ENCODE measurements at places on chromosomes 16 and 17.

DNA sequence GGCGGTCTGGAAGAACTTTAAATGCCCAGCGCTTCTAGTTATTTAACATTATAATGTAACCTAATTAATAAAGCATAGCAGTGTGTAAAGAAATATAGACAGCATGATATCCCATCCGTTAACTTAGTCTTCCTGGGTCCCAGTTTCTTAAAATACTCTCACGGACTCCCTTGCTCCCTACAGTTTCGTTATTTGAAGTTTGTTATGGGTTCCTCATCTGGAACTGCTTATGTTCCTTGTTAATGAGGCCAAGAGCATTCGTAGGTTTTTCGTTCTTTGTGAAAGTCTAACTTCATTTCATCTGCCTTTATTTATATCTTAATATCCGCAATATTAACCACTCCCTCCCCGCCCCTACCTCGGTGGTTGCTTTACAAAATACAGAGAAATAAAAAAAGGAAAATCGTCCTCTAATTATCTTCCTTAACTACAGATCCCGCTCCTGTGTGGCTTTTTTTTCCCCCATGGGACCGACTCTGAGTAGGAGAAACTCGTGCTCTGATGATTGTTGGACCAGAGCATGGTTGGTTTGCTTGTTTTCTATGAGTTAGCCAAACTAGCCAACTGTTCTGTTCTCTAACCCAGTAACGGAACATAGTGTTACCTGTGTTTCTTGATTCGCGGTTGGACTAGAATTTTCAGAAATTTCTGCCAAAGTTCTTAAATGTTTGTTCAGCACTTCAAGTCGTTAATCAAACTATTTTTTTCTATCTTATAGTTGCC lies 863 bp downstream of the ADPRM start:
- no peak for DNase-seq

- no peak for DNase-seq
These were observed 65.2 kb upstream of the CIBAR2 start for GRCh38 chr16:85177448-85177846.

- no peak for DNase-seq
These were observed 91.3 kb downstream of the SOCS1 start for GRCh38 chr16:11164482-11165270.

DNA sequence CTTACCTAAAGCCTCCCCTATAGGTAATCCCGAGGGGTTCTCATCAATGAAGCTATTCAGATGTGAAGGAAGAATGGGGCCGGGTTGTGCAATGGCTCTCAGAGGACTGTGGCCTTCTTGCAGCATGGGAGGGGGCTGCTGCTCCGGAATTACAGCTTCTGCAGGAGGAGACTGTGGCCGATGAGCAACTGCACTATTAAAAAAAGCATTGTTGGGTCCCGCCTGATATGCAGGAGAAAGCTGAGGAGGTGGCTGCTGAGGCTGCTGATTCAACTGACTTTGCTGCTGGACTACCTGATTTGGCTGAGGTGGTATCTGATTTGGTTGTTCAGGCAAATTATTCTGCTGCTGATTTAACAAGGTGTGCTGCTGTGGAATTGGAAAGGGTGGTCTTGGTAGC lies 64.8 kb downstream of the CACNG1 start:
- no peak for DNase-seq

DNA sequence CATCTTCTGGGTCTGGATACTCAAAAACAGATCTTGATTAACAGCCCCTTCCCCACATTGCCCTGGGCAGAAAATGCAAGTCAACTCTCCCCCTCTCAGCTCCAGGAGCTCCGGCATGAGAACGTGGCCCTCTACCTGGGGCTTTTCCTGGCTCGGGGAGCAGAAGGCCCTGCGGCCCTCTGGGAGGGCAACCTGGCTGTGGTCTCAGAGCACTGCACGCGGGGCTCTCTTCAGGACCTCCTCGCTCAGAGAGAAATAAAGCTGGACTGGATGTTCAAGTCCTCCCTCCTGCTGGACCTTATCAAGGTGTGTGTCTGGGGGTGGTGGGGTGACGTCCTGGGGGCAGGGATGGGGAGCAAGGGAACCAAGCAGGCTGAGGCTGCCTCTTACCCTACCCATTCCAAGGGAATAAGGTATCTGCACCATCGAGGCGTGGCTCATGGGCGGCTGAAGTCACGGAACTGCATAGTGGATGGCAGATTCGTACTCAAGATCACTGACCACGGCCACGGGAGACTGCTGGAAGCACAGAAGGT lies 9.7 kb downstream of the GUCY2D start:
- no peak for DNase-seq

GRCh38 chr16:79362300-79362970 lies 238.1 kb downstream of the MAF start:
- no peak for DNase-seq

DNA sequence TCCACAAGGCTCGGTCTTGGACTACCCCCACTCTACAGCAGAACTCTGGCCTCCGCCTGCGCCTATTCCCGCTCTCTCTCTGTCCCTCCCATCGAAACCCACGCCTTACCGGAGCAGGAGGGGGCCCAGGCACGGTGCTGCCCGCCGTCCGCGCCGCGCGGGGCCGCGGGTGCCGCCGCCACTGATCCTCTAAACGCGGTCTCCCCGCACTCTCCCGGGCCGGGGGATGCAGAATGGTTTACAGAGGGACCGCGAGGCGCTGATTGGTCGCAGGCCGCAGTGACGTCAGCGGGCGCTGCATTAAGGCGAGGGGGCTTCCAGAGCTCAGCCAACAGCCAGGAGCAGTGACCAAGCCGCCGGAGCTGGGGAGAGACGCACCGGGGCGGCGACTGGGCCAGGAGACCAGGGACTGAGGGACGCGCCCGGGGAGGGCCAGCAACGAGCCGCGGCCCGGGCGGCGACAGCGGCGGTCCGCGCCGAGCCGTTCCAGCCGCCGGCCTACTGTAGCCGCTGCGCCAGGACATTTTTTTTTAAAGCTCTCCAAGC lies 747 bp upstream of the LHX1 start:
- DNase-seq = no peak

GRCh38 chr16:85824161-85825135 lies 25.0 kb downstream of the COX4I1 start:
- no peak for DNase-seq

DNA sequence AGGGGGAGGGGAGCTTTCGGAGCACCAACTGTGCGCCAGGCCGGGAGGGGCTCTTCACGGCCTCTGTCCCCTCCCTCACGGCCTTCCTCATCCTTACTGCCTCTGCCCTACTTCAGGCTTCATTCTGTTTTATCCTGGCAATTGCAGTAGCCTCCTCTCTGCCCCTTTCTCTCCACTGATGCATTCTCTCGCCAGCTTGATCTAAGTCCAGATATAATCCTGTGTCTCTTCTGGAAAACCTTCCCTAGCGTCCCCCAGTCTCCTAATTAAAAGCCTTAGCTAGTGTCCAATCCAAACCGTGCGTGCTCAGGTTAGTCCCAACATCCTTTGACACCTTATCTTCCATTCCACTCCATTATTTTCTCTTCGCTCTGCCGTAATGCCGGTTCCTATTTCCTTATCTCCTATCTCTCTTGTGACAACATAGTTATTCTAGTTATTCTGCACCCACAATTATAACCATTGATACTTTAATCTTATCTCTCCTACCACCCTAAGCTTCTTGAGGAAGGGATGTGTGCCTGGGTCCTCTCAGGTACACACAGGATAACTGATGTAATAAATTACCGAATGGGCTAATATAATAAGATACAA lies 869 bp downstream of the ZNF48 start:
- no peak for DNase-seq

DNA sequence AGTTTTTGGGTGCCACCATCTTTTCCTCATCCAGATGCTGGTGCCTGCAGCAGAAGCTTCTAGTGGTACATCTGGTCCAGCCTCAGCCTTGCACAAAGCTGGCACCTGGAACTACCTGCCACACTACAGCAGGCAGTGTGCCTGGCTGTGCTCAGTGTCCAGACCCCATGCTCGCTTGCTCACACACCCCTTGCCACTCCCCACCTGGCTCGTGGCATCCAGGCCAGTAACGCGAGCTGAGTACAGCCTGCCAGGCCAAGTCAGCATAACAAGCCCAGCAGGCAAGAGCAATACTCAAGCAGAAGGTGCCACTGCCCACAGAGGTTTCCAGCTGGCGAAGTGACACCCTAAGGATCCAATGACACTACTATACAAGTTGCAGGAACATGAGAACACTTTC lies 29.7 kb upstream of the KIF2B start:
- DNase-seq = no peak

GRCh38 chr16:11250091-11250785 lies 5.8 kb downstream of the SOCS1 start:
- no peak for DNase-seq

GRCh38 chr17:44901411-44901921 lies 2.2 kb upstream of the EFTUD2 start:
- no peak for DNase-seq

- no peak for DNase-seq
These were observed 930 bp downstream of the SPNS2 start for GRCh38 chr17:4499431-4500190.

DNA sequence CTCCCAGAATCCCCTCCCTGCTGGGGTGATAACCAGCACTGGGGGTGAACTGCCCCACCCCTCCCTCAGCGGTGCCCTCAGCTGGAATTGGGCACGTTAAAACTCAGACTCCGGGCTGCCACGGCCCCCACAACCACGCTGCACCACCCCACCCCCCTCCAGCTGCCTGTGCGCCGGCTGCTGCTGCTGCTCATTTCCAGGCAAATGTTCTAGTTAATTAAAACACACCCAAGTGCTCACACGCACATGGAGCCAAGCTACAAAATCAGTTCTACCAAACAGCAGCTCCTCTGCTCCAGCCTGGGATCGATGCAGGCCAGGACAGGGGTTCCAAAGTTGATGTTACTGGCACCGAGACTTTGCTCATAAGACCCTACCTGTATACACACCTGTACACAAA lies 180.5 kb downstream of the ZNF423 start:
- no peak for DNase-seq

DNA sequence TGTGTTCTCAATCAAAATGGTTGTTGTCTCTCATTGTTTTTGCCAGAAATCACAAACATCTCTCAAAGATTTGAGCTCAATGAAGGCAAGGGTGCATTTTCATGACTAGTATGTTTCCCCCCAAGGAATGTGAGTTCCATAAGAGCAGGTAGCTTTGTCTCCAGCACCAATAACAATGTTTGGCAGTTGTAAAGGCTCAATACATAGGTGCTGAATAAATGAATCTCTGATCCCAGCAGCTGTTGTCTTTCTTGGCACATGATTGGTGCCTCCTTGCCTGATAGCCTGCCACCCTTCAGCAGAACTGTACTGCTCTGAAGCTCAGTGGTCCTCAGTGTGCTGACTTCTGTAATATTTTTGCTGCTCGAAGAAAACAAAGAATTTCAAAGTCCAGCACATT lies 103.1 kb upstream of the CDH11 start:
- DNase-seq = no peak

- DNase-seq = no peak
These were observed 298.8 kb upstream of the IRX3 start for GRCh38 chr16:54585094-54585997.

- no peak for DNase-seq
These were observed 5.7 kb upstream of the NGFR start for GRCh38 chr17:49489348-49489747.

DNA sequence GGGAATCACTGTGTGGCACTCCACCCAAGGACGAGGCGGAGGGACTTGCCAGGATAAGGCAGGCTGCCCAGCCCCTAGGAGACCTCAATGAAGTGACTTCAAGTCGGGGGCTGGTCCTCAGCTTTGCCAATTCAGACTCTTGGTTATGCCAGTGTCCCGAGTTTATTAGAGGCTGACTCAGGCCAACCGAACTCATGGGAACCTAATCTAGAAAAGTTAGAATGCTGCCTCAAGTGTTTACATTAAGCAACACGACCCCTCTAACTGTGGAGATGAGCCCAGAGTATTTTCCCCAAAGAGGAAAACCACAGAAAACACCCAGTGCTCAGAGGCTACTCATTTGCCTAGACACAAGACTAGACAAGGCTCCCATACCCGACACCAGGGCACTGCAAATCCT lies 1.1 kb upstream of the TEKT3 start:
- no peak for DNase-seq

- no peak for DNase-seq
These were observed 9.0 kb downstream of the C17orf99 start for GRCh38 chr17:78154903-78155811.

- no peak for DNase-seq
These were observed 8.7 kb upstream of the ZNF594 start for GRCh38 chr17:5200360-5200759.

GRCh38 chr16:6967796-6968320 lies 364.8 kb upstream of the RBFOX1 start:
- no peak for DNase-seq

DNA sequence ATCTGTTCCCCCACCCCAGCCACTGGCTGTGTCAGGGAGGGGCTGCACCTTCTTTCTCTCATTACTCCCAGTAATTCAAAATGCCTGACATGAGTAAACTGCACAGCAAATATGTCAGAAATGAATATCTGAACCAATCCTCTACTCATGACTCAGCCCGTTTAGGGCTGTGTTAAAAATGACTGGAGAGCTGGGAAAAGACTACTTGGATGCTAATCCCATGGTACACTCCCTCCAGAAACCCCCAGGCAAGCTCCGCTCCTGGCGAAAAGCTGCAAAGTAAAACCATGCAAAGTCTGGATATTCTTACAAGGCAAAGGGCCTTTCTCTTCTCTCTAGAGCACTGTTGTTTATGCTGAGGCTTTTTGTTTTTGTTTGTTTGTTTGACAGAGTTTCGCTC lies 448.1 kb upstream of the DYNLRB2 start:
- DNase-seq = no peak

DNA sequence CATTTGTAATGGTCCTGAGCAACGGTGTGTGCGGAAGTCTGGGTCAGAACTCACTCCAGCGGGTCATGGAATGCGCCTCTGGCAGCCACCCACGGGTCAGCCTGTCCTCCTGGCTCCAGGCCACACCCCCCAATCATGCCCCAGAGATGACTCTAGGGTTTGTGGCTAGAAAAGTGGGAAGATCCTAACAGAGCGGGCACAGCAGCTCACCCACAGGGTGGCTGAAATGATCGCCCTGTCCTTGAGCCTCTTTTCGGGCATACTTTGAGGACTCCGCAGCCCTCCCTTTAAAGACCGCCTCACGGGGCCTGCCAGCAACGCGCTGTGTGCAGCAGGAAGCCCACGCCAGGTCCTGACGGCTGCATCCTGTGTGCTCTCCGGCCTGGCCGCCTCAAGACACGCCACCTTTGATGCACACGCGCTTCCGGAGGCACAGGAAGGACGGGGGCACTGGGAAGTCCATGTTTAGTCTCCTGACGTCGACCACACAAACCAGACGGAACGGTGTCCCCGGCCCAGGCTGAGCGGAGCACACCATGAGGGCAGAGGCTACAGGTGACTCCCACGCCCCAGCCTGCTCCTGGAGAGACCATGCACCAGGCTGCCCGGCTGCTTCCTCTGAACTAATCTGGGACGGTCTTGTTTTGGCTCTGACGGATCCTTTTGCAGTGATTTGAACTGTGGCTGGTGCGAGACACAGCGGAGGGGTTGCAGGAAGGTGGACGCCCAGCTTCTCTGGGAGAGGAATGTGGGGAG lies 92.9 kb downstream of the TBC1D16 start:
- no peak for DNase-seq
